ENCODE measurements at places on chromosomes 5 and 9.

- no peak for DNase-seq
Measured at GRCh38 chr9:16308645-16309044, 561.8 kb downstream of the BNC2 start.

- no peak for DNase-seq
Measured at GRCh38 chr5:140239939-140240700, 62.8 kb downstream of the PFDN1 start.

- DNase-seq, result peak; percentile 29
Measured at GRCh38 chr5:148825716-148826052, 727 bp upstream of the ADRB2 start.

DNA sequence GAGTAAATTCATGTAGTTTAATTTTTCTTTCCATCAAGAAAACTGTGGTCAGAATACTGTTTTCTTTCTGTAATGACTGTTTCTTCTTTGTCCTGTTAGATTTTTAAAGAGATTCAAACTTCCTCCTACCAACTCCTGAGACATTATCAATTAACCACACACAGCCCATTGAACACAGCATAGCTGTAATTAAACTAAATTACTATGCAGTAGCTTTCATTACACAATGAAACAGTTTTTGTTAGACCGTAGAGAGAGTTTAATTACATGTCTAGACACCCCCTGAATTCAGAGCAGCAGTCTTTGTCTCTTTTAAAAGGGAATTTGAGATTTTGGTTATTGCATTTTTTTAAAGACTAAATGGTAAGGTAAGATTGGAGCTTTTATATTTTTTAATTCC lies 77.5 kb downstream of the STARD4 start:
- no peak for DNase-seq

DNA sequence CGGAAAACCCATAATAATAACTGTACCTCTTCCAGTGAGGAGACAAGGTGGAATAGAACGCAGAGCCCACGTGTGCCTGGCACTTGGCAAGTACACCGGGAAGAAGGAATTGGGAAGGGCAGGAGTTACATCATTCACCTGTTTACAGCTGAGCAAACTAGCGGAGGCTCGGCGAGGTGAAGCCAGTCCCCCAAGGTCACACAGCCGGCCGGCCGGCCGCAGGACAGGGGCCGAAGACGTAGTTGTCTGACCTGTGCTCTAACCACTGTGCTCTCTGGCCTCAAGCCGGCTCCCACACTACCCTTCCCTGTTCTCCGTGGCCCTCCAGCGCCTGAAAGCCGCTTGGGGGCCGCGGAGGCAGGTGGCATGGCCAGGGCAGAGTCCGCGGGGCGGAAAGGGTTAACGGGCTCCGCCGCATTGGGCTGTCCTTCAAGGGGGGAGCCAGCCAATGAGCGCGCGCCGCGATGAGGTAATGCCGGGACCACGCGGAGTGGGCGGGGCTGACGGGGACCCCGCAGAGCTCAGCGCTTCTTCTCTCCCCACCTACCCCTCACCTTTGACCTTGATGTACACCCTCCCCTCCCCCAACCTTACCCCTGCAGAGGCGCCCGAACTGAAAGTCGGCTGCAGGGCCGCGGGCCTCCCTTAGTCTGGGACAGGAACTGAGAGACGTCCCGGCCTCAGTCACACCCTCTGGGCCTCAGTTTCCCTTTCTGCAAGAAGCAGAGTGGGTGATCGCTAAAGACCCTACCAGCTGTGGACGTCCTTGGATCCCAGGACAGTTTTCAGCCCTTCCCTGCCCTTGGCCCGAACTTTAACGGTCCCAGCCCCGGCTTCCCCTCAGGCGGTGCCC lies 125.1 kb downstream of the C9orf50 start:
- DNase-seq, result peak; percentile 85

GRCh38 chr9:129273941-129274684 lies 96.1 kb upstream of the IER5L start:
- DNase-seq, result no peak

DNA sequence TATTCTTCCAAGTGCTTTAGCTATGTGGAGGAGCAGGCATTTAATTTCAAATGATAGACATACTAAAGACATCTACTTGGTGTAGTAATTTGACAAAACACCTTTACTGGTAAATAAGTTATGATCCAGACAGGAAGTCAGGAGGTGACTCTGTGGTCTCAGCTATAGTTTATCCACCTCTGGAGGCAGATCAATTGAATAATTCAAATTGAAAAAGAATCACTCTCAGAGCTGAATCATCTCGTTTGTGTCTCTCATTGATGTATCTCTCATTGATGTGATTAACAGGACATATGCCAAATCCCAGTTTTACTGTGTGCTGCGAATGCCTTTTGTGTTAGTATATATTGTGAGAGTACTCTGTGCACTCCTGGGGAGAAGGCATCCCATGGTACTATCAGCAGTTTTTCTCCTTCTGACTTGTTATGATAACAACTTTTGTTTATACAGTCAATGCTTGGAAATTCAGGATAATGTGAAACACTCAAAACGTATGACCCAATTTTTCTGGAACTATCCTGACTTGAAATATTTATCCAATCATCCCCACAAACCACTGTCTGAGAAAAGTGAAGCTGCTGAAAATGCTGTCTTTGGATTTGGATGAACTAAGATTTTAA lies 48.5 kb upstream of the DAB2 start:
- no peak for DNase-seq

- peak; percentile 78 for DNase-seq
Measured at GRCh38 chr5:145936401-145937131, at the start of gene SH3RF2. TSS of gene SH3RF2 (plus strand) at chr5:145936578. CDS start at chr5:145937929, 1,351 bp downstream.

DNA sequence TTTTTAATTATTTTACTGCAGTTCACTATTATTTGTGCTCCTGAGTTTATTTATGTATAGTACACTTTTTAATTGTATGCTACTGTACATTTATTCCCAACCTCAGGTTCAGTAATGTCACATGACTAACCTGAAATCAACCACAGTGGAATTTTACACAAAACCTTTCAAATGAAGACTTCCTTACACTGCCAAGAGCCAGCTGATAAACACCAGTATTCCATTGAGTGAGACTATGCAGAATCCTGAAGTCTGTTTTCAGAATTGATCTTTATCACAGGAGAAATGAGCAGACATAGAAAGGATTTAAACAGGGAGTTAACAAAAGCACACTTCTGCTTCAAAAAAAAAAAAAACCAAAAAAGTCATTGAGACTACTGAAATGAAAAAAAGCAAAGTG lies 219.5 kb downstream of the PRR16 start:
- no peak for DNase-seq

DNA sequence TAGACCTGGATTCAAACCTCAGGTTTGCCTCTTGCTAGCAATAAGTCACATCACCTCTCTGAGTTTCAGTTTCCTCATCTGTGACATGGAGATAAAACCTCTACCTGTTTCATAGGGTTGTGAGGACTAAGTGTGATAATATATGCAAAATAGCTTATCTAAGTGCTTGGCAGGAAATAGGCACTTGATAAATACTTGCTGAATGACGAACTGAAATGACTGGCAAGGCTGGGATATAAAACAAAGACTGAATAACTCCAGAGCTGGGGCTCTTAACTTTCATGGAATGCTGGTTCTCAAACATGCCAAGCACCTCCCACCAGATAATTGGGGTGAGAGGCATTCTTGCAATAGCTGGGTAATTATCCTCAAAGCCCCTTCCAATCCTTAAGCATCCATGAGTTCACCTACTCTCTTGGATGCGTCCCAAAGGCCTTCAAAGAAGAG lies 87.6 kb downstream of the ADRB2 start:
- DNase-seq, result peak; percentile 12

GRCh38 chr5:72082048-72082447 lies 25.2 kb upstream of the MAP1B start:
- no peak for DNase-seq

GRCh38 chr5:140273401-140273877 lies 29.5 kb downstream of the PFDN1 start:
- no peak for DNase-seq

GRCh38 chr5:154090656-154091055 lies 51.9 kb downstream of the MFAP3 start:
- no peak for DNase-seq

- DNase-seq, result no peak
Measured at GRCh38 chr9:71740199-71740598, 28.1 kb downstream of the CEMIP2 start.

DNA sequence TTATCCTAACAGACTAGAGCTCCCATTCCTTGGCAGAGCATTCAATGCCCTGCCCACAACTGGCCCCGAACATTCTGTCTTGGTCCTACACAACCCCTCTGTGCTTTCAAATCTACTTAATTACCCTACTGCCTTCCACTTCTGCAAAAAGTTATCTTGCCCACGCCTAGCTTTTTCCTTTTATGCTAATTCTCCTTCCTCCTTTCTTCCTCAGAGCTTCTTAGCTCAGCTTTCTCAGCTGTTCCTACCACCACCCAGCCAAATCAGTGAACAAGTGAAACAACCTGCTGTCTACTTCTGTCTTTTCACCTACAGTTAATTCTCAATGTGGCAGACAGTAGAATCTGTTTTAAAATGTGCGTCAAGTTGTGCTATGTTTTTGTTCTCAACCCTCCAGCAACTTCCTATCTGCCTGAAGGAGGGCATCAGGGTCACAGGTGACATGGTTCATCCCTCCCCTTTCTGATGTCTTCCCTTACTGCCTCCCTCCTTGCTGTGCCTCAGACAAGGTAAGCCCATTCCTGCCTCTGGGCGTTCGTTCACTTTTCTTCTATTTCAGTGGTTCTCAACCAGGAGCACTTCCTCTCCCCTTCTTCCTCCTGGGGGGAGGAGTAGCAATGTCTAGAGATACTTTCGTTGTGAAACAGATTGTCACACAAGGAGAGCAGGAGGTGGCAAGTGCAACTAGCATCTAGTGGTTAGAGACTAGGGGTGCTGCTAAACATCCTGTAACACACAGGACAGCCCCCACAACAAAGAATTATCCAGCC lies 1.3 kb upstream of the REEP5 start:
- no peak for DNase-seq

DNA sequence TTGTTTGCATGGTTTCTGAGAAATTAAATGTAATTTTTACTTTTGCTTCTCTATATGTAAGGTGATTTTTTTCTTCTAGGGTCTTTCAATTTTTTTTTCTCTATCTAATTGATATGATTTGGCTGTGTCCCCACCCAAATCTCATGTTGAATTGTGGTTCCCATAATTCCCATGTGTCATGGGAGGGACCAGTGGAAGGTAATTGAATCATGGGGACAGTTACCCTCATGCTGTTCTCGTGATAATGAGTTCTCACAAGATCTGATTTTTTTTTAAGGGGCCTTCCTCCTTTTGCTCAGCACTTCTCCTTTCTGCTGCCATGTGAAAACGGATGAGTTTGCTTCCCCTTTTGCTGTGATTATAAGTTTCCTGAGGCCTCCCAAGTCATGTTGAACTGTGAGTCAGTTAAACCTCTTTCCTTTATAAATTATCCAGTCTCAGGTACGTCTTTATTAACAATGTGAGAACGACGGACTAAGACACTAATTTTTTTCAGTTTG lies 150.8 kb downstream of the MTRR start:
- no peak for DNase-seq

DNA sequence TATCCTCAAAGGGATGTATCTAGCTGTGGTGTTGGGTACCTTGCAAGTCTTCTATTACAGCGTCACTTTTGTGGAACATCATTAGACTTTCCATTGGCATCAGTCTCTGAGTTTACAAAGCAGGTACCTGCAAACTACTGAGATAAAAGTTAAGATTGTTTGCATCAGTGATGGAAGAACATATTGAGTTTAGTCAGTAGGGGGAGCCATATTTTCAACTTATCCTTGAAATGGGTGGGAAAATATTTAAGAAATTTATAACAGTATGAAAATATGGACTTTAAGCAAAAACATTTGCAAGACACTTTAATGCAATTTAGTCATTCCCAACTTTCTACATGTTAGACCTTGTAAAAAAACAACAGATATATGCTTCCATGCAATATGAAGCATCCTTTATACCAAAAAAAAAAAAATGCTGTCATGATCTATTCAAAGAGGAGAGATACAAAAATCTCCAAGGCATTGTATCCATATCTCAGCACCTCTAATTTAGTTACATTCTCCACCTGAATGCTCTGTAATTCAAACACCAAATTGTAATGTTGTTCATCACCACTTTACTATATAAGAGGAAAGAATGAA lies 98.6 kb upstream of the ADAMTS19 start:
- DNase-seq, result no peak

- DNase-seq, result no peak
Measured at GRCh38 chr5:38433160-38433861, 123.1 kb downstream of the LIFR start.

- DNase-seq, result no peak
Measured at GRCh38 chr9:121735065-121735792, 83.8 kb downstream of the DAB2IP start.

GRCh38 chr9:18865542-18865941 lies 167.5 kb downstream of the SAXO1 start:
- DNase-seq, result no peak

GRCh38 chr5:178667101-178667500 lies 40.3 kb upstream of the CLK4 start:
- no peak for DNase-seq

GRCh38 chr5:126982926-126983873 lies 47.2 kb downstream of the MARCHF3 start:
- DNase-seq, result no peak

GRCh38 chr5:159497221-159497620 lies 166.9 kb upstream of the IL12B start:
- no peak for DNase-seq

DNA sequence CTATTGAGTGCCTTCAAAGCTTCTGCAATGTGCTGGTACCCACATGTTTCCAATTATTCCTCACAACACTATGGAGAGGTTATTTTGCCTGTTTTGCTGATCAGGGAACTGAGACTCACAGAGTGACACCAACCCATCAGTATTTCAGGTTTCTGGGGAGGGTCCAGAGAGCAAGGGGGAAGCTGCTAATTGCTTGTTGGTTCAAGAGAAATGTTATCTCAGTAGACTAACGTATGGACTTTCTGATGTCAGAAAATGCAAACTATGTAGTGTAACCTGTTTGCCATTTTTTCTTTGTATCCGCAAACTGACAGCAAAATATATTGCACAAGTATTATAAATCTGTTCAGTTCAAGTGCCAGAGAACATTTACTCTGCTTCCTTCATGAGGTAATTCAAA lies 108.3 kb upstream of the MSX2 start:
- DNase-seq, result no peak

- DNase-seq, result no peak
Measured at GRCh38 chr9:131275332-131276093, 797 bp downstream of the FAM78A start.

GRCh38 chr5:170538696-170539586 lies 35.1 kb downstream of the KCNIP1 start:
- DNase-seq, result no peak

Measured in neuronal stem cell (in vitro differentiated cells).